ENCODE measurements at places on chromosomes 2 and 18.

GRCh38 chr2:177036747-177037146 lies 175.8 kb upstream of the HNRNPA3 start:
- DNase-seq: no peak

DNA sequence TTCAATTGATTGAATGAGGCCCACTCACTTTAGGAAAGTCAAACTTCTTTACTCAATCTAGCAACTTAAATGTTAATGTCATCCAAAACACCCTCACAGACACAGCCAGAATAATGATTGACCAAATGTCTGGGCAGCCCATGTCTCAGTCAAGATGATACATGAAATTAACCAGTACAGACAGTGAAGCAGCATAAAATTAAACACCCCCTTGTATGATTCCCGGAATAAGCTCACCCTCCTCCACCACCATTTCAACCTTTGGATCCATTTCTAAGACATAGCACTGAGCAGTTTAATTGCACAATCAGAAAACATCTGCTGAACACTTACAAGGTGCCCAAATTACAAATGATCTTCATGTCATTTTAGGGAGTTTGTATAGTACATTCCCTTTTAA lies 570.7 kb upstream of the ID2 start:
- no peak for DNase-seq

- no peak for DNase-seq
Observed at GRCh38 chr18:79355433-79356335, 40.0 kb upstream of the NFATC1 start.

- no peak for DNase-seq
Observed at GRCh38 chr2:21860907-21861306, 737.1 kb downstream of the TDRD15 start.

DNA sequence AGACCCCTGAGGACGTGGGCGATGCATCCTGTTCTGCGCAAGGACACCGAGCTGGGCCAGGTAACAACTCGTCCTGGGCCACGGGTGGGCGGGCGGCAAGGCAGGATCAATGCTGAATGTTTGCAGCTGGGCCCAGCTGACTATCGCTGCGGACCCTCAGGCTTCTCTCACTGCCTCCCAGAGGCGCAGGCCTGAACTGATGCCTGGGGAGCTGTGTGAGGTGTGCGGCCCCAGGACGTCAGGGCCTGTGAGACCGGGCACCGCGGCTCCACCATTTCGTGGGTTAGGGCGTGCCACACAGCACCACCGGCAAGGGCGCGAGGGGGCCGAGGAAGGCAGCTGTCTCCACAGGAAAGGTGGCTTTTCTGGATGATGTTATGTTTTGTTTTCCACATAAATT lies 307.4 kb downstream of the NDUFA10 start:
- DNase-seq: no peak

- no peak for DNase-seq
Observed at GRCh38 chr2:125696560-125696959, 959.4 kb upstream of the GYPC start.

GRCh38 chr2:207718521-207718920 lies 7.1 kb downstream of the CCNYL1 start:
- DNase-seq: no peak

DNA sequence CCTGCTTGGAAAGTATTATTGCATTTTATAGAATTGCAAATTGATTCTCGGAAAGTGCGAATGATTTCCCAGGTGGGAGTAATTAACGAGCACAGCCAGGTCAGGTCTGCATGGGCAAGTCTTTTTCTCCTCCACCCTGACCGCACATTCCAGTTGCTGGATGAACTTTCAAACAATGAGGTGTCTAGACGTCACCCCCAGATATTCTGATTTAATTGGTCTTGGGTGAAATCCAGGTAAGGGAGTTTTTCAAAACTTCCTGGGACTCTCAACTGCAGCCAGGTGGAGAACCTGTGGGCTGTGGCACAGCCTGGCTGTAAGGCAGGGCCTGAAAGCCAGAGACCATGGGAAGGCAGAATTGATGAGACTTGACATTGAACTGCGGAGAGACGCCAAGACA lies 15.9 kb upstream of the RNF152 start:
- no peak for DNase-seq

DNA sequence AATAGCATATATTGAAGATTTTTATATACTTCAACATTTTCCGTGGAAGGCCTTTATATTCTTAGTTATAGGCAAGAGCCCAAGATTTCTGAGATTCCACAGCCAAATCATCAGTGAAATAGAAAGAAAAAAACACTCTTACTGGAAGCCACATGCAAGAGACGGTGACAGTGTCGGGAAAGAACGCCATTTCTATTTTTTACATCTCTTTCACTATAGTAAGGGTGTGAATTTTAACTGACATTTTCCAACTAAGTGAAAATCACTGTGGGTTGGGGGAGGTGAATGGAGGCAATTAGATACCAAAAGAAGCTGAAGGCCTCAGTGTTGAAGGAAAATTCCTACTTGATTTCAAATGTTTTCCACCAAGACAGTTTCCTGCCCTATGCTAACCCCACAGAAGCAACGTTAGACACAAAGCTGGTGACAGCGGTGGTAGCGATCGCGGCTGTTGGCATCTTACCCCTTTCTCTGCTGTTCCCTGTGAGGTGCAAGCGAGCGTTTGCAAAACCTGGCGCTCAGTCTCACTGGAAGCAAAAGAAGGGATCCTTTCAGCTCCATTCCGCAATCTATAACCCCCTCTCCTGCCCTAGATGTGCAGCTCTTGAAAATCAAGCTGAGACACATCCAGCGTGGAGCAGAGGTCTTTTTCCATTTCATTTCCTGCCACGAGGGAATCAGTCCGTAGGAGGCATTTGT lies 20.0 kb downstream of the ID2 start:
- DNase-seq: no peak

DNA sequence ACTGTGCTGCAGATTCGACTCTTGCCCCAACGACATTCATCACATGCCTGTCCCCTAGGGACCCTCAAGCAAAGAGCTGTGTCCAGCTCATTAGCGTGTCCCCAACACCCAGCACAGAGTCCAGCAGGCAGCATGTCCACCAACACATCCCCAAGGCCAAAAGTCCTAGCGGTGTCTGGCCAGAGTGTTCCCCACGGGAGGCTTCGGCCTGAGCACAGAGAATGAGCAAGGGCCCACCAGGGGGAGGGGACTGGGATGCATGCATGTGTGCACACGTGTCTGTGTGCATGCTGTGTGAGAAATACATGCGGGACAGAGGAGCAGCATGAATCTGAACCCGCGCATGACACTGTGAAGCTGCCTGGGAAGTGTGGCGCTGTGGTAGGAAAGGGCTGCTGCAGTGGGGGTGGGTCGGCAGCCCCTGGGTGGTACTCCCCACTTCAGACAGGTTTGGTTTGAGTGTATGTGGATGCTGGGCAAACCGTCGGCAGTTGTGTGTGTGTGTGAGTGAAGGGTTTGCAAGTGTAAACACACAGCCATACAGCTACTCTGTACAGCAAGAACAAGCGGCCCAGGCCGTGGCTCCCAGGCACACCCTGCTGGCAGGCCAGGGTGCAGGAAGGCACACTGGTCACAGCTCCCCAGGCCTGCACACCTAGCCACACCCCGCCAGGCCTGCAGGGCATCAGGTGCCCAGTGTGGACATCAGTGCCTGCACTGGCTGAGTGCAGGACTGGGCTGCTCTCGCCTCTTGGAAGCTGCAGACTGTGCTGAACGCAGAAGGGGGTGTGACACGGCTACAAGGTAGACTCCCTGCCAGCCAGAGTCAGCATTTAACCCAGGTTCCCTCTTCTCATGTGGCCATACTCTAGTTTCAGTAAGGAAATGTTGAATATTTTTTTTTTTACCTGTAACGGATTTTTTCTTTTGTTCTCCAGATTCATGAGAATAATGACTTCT lies 19.5 kb upstream of the HES6 start:
- no peak for DNase-seq

DNA sequence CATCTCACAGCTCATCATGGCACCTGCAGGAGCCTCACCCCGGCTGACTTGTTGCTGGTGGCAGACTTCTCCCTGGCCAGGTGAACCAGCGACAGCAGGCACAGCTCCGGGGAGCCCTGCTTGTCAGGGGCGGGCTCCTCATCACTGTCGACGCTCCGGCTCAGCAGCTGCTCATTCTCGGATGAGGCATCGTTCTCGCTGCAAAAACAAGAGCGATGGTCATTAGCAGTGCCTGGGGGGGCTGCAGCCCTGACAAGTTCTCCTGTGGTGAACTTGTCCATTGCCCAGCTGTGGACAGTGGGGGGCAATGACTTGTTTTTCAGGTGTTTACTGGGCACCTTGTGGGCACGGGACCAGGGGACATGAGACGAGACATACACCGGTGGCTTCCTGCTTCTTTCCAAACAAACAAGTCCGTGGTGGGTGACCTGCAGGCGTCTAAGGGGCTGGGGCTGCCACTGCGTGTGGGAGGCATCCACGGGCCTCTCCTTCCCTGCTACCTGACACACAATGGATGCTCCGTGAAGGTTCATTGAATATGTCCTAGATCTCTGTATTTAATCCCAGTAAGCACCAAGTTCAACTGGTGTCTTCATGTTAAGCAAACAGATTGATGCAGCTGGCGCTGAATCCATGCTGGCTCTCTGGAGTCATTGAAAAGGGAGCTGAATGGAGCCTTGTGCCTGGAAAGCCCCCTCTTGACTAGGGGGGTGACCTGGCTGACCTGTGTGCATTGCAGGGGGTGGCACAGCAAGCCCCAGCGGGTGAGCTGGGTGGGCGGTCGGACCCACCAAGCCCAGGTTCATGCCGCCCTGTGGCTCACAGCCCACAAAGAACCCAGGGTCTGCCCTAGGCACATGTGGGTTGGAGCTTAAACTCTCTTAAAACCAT lies 81.0 kb downstream of the EDAR start:
- DNase-seq: no peak

- no peak for DNase-seq
Observed at GRCh38 chr2:42849311-42849710, 56.9 kb upstream of the HAAO start.

DNA sequence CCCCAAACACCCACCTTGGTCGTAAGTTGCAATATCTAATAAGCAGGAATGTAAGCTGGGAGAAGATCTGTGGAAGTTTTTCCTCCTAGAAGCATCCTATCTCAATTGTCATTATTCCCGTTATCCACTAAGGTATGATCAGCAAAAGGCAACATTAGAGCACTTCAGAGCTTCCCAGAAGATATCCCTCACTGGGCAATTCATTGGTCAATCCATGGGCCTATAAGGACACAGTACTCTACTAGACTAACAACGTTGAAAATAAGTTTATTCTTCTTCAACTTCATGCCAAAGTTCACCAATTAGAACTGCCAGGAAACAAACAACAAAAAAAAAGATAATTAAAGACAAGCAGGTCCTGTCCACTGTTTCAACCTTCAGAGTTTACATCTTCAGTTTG lies 433.0 kb upstream of the POU3F3 start:
- DNase-seq: no peak
